ENCODE measurements at places on chromosomes 3 and 15. TPM values are rescaled to one million over a fixed set of nuclear protein-coding genes. Genes with fewer than 3 reads are reported as not detected.

The IL12A gene
- not detected for total RNA-seq

The PCOLCE2 gene
- 1.1 TPM for total RNA-seq

The DOCK3 gene
- 3.6 TPM for total RNA-seq

The GLT8D1 gene
- total RNA-seq = 35.0 TPM

The MYRIP gene
- total RNA-seq = not detected

The SOX14 gene
- total RNA-seq = not detected

The IL17RE gene
- total RNA-seq = 1.2 TPM

GRCh38 chr15:92100301-92100700, 246.8 kb downstream of the SLCO3A1 start:
- H3K27ac ChIP-seq = no peak overlapping the region
- H3K4me3 ChIP-seq = no peak overlapping the region
- H3K27me3 ChIP-seq = no peaks in the 10 kb centered on the region
- peaks cover 29% of the 10 kb centered on the region for H3K4me1 ChIP-seq
- no peak for DNase-seq
- no peaks in the 10 kb centered on the region for H3K36me3 ChIP-seq

DNA sequence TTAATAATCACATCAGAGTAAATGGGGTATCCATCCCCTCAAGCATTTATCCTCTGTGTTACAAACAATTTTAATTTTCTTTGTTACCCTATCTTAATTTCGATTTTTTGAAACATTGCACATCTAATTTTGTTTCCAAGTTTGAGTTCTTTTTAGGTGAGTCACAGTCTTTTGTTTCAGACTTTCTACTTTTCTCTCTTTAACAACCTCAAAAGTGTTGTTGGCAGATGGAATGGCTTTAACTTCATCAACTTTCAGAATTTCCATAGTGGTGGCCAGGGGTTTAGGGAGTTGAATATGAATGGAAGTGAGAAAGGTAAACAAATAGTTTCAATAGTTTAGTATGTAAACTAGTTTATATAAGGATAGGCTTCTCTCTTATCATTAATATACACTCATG, 223.0 kb upstream of the MLF1 start:
- no peak overlapping the region for H3K27ac ChIP-seq
- H3K4me1 ChIP-seq = no peaks in the 10 kb centered on the region
- peaks cover 6% of the 10 kb centered on the region for H3K36me3 ChIP-seq

- H3K4me1 ChIP-seq = no peaks in the 10 kb centered on the region
- H3K36me3 ChIP-seq = no peaks in the 10 kb centered on the region
- DNase-seq = peak; percentile 68
- no peaks in the 10 kb centered on the region for H3K27me3 ChIP-seq
Observed at GRCh38 chr15:66566963-66567531, 1.2 kb upstream of the LCTL start.

GRCh38 chr3:16512435-16513140, 911 bp downstream of the RFTN1 start:
- peak overlapping the region; percentile 90 for H3K27ac ChIP-seq
- no peaks in the 10 kb centered on the region for H3K27me3 ChIP-seq
- DNase-seq = peak; percentile 67
- peaks cover 68% of the 10 kb centered on the region for H3K4me1 ChIP-seq

- peaks cover 15% of the 10 kb centered on the region for H3K27me3 ChIP-seq
- no peak overlapping the region for H3K27ac ChIP-seq
- no peaks in the 10 kb centered on the region for H3K36me3 ChIP-seq
- DNase-seq = no peak
- peaks cover 7% of the 10 kb centered on the region for H3K4me1 ChIP-seq
Observed at GRCh38 chr3:111862974-111863373, 3.9 kb downstream of the PHLDB2 start.

GRCh38 chr3:127212231-127212630, 19.3 kb downstream of the PRR23E start:
- peaks cover 6% of the 10 kb centered on the region for H3K4me1 ChIP-seq
- H3K4me3 ChIP-seq = no peak overlapping the region
- H3K36me3 ChIP-seq = no peaks in the 10 kb centered on the region
- H3K27ac ChIP-seq = no peak overlapping the region

DNA sequence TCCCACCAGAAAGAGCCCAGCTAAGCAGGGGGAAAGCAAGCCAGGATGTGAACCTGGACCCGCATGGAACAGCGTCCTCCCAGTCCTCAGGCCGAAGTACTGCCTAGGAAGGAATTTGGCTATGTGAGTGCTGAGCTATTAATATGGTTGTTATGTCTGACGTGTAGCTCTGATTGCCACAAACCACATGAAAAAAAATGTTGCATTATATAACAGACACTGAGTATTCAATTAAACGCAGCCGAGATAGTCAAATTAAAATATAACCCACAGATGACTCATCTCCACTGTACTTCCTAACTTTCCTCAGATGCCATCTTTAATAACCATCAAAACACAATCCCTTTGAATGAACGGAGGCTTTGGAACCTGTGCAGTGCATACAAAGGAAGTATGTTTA, 111.1 kb downstream of the GABRB3 start:
- no peak for DNase-seq
- no peak overlapping the region for H3K4me3 ChIP-seq
- H3K36me3 ChIP-seq = no peaks in the 10 kb centered on the region

- no peak for DNase-seq
- no peaks in the 10 kb centered on the region for H3K27me3 ChIP-seq
- peaks cover 40% of the 10 kb centered on the region for H3K4me1 ChIP-seq
- peaks cover 14% of the 10 kb centered on the region for H3K36me3 ChIP-seq
- H3K27ac ChIP-seq = peak overlapping the region; percentile 98
Observed at GRCh38 chr15:42490291-42490670, 660 bp downstream of the ZNF106 start.

GRCh38 chr3:134315286-134316106, 58.8 kb downstream of the AMOTL2 start:
- DNase-seq = no peak
- H3K4me1 ChIP-seq = no peaks in the 10 kb centered on the region
- peaks cover 25% of the 10 kb centered on the region for H3K27me3 ChIP-seq
- H3K27ac ChIP-seq = no peak overlapping the region

DNA sequence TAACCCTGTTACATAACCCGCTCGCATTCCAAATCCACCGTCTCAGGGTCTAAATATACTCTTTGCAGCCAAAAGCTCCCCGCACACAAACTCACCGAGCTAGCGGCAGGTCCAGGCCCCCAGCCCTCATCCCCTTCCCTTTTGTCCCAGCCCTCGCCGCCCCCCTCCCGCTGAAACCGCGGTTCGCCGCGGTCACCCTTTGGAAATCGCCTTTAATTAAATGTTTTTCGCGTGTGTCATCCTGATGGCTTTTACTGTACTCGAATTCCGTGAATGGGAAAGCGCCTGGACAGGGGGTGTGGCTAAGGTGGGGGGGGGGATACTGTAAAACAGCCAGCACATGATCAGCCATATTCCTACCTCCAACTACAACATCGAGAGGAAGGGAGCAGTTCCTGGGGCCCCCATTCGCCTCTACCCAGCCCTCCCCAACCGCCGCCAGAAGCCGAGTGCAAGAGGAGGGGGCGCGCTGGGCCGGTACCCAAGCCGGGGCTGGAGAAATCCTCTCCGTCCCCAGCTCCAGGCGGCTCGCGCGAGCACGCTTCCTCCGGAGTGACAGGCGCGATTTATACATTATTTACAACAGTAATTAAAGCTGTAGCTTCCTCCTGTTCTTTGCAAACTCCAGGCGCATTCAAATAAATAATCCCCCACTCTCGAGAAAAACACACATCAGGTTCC, 1.7 kb downstream of the RORA start:
- H3K27me3 ChIP-seq = peaks cover 57% of the 10 kb centered on the region
- H3K36me3 ChIP-seq = no peaks in the 10 kb centered on the region
- no peak overlapping the region for H3K27ac ChIP-seq
- no peak for DNase-seq
- peaks cover 5% of the 10 kb centered on the region for H3K4me1 ChIP-seq

GRCh38 chr3:119883461-119884160, 101.7 kb downstream of the NR1I2 start:
- peaks cover 29% of the 10 kb centered on the region for H3K36me3 ChIP-seq
- no peak for DNase-seq
- H3K4me3 ChIP-seq = no peak overlapping the region
- peaks cover 2% of the 10 kb centered on the region for H3K4me1 ChIP-seq

DNA sequence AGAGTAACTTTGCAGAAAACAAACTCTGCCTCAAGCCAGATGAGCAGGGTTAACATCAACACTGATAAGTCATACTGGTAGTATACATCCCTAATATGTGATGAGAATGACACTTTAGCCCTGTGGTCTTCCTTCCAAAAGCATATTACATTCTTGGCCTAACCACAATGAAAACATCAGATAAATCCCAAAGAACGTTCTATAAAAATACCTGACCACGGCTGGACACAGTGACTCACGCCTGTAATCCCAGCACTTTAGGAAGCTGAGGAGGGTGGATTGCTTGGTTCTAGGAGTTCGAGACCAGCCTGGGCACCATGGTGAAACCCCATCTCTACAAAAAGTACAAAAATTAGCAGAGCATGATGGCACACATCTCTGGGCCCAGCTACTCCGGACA, 4.7 kb downstream of the TMCC1 start:
- H3K36me3 ChIP-seq = peaks cover 12% of the 10 kb centered on the region
- DNase-seq = no peak
- no peak overlapping the region for H3K27ac ChIP-seq
- no peaks in the 10 kb centered on the region for H3K27me3 ChIP-seq
- no peak overlapping the region for H3K4me3 ChIP-seq

DNA sequence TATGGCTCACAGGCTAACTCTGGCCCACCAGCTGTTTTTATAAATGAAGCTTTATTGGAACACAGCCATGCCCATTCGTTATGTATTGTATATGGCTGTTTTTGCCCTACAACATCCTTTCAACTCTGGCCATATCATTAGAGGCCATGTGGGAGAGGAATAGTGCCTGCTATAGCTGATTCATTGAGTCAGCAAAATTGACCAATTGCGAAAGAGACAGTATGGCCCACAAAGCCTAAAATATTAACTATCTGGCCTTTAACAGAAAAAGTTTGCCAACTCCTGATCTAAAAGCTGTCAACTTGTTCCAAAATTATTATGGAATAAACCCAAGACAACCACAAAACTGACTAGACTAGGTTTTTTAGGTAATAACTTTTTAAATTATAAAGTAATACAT, 1.4 kb downstream of the NR1I2 start:
- H3K27ac ChIP-seq = no peak overlapping the region
- no peak overlapping the region for H3K4me3 ChIP-seq
- H3K27me3 ChIP-seq = peaks cover 1% of the 10 kb centered on the region
- DNase-seq = no peak

GRCh38 chr3:37520907-37521341, 340.8 kb upstream of the CTDSPL start:
- H3K4me1 ChIP-seq = no peaks in the 10 kb centered on the region
- no peak for DNase-seq
- H3K27ac ChIP-seq = no peak overlapping the region
- H3K27me3 ChIP-seq = no peaks in the 10 kb centered on the region
- H3K4me3 ChIP-seq = no peak overlapping the region
- H3K36me3 ChIP-seq = no peaks in the 10 kb centered on the region

GRCh38 chr3:63582943-63583500, 69.5 kb upstream of the SNTN start:
- no peaks in the 10 kb centered on the region for H3K4me1 ChIP-seq
- DNase-seq = no peak
- no peaks in the 10 kb centered on the region for H3K36me3 ChIP-seq
- no peak overlapping the region for H3K27ac ChIP-seq

- H3K4me3 ChIP-seq = peak overlapping the region; percentile 76
- H3K36me3 ChIP-seq = peaks cover 15% of the 10 kb centered on the region
- peak overlapping the region; percentile 89 for H3K27ac ChIP-seq
- peaks cover 56% of the 10 kb centered on the region for H3K4me1 ChIP-seq
- no peaks in the 10 kb centered on the region for H3K27me3 ChIP-seq
- peak; percentile 27 for DNase-seq
Observed at GRCh38 chr3:14959359-14959943, 12.1 kb downstream of the NR2C2 start.

DNA sequence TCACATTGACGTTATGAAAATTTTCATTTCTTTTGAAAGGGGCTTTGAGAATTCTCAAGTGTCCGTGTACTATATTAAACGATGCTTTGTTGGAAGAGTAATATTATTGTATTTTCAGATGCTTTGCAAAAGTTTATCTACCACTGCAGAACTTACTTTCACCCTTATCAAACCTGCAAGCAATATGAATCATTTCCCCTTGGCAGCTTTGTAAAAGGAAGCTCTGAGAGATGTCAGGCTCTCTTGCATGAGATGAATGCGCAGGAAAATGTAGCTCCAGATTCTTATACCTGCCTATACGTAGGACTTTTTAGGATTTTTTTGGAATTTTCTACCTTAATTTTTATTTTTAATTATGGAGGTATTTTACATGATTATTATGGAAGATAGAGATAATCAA, 34.5 kb downstream of the GPD1L start:
- peaks cover 11% of the 10 kb centered on the region for H3K36me3 ChIP-seq
- no peak overlapping the region for H3K27ac ChIP-seq
- H3K4me3 ChIP-seq = no peak overlapping the region
- DNase-seq = no peak

DNA sequence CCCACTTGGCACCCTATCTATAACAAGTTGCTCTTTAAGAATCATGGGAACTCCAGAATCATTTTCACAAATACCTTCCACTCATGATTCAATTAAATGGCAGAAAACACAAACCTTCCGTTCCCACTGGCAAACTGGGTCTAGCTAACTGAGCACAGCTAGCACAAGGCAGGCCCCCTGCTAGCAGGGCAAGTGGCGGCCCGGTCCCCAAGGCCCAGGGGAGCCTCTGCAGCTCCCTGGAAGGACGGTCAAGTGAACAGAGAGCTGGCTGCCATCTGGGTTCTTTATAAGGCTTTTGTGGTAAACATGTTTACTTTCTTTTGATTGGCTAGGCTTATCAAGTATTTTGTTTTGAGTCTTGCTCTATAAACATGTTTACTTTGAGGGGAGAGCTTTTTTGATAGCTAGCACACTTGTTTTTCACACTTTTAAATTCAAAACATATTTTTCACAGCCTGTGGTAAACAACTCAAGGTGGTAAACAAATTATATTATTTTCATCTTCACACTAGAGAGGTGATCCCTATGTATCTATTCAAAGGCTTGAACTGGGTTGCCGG, 81.4 kb downstream of the FOXP1 start:
- H3K4me1 ChIP-seq = peaks cover 61% of the 10 kb centered on the region
- no peak overlapping the region for H3K27ac ChIP-seq
- no peak overlapping the region for H3K4me3 ChIP-seq
- peaks cover 20% of the 10 kb centered on the region for H3K36me3 ChIP-seq
- H3K27me3 ChIP-seq = no peaks in the 10 kb centered on the region
- DNase-seq = no peak
